ENCODE measurements at places on chromosomes 11 and 22. TPM values are rescaled to one million over a fixed set of nuclear protein-coding genes. Genes with fewer than 3 reads are reported as not detected.

The ACTN3 gene
- not detected for total RNA-seq

The NNMT gene
- total RNA-seq = 246 TPM

The OR4C5 gene
- total RNA-seq = not detected

The SAA2 gene
- total RNA-seq = 3.0 TPM

The IGLL1 gene
- total RNA-seq = not detected

The MDK gene
- 157 TPM for total RNA-seq

The SPTBN2 gene
- 37.1 TPM for total RNA-seq

The P2RX6 gene
- 1.6 TPM for total RNA-seq
